ENCODE measurements at places on chromosomes 5 and 9.

GRCh38 chr5:93076096-93076495 is 504.9 kb downstream of the NR2F1-AS1 start:
- DNase-seq = no peak

- no peak for DNase-seq
Observed at GRCh38 chr5:55758231-55758630, 20.4 kb downstream of the DDX4 start.

GRCh38 chr5:39024005-39024404 is 50.2 kb downstream of the RICTOR start:
- no peak for DNase-seq

- no peak for DNase-seq
Observed at GRCh38 chr5:5139336-5139776, 774 bp upstream of the ADAMTS16 start.

- DNase-seq = no peak
Observed at GRCh38 chr9:124214116-124214515, 43.6 kb upstream of the NEK6 start.

GRCh38 chr5:122292332-122292731 is 19.7 kb upstream of the SNCAIP start:
- no peak for DNase-seq

DNA sequence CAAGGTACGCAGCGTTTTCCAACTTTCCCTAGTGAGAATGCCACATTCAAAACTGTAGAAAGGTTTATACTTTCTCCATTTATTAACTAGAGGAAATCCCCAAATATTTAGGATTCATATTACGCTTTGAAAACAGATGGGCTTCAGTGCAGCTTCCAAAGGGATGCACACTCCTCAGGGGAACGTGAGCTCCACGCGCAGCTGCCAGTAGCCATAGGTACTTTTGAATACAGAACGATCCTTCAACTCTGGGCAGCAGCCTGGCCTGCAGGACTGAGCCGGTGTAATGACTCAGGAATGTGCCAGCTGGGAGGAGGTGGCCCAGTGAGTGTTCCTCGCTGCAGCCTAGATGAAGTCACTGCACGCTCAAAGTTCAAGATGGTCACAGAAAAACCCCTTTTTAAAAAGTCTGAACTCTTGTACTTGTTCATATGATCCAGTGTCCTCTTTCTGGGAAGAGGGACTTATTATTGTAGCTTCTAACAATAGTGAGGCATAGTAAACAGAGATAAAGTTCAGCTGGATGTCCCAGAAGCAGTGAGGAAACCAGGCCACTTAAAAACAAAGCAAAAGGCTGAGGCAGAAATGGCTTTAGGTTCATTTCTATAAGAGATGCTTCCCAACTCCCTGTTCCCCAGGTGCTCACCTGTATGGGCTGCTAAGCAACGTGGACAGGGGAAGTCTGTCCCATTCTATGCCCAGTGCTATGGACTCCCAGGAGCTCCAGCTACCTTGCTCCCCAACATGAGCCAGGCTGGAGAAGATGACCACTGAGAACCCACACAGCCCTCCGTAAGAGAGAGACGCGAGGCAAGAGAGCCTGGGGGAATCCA is 130.0 kb downstream of the LHFPL2 start:
- DNase-seq = no peak

DNA sequence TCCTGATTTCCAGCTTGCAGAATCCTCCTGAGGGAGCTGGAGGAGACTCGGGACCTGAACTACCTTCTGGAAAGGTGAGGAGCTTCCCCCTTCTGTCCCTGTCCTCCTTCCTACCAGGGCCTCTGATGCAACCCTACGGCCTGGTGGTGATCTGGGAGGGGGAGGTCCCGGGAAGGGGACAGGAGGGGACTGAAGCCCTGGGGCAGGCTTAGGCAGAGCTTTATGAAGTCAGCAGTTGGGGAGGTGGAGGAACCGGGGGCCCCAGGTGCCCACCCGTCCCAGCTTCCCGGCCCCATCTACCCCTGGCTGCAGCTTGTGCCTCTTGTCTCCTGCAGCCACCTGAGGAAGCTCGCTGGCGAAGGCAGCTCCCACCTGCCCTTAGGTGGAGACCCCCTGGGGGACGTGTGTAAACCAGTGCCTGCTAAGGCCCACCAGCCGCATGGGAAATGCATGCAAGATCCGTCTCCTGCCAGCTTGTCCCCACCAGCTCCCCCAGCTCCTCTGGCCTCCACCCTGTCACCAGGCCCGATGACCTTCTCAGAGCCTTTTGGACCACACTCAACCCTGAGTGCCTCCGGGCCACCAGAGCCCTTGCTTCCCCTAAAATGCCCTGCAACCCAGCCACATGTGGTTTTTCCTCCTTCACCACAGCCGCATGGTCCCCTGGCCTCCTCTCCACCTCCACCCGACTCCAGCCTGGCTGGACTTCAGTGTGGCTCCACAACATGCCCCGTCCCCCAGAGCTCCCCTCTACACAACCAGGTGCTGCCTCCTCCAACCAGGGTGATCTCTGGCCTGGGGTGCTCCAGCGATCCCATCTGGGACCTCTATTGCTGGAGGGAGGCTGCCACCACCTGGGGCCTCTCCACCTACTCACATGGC is 2.1 kb downstream of the SPATA31E1 start:
- no peak for DNase-seq

DNA sequence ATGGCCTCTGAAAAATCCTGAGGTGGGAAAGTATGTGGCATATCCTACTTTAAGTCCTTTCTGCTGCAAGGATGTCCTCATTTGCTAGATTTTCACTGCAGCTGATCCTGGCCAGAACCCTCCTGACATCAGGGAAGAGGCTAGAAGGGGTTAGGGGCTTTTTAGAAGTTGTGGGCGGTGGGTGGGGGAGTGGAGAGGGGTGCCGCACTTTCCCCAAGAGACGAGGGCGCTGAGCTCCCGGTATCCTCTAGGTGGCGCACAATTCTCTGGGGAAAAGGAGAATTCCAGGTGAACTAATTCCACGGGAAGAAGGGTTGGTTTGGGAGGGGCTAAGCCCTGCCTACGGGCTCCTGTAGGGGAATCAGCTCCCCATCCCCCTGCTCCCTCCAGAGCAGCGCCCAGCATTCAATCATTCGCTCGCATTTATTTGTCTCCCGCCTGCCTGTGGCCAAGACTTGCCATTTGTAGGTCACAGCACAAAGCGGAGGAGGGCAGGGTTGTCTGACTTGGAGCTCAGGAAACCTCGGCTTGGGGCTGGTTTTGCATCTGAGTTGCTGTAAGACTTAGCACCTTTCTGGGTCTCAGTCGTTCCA is 42.9 kb upstream of the HAND1 start:
- DNase-seq = no peak

DNA sequence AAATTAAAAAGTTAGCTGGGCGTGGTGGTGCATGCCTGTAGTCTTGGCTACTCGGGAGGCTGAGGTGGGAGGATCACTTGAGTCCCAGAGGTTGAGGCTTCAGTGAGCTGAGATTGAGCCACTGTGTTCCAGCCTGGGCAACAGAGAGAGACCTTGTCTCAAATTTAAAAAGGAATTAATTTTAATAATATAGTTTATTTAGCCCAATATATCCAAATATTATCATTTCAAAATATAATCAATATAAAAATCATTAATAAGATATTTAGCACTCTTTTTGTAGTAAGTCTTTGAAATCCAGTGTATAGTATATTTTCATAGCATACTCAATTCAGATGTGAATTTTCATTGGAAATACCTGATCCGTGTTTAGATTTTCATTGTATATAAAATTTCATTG is 43.2 kb upstream of the ORM1 start:
- DNase-seq = no peak

DNA sequence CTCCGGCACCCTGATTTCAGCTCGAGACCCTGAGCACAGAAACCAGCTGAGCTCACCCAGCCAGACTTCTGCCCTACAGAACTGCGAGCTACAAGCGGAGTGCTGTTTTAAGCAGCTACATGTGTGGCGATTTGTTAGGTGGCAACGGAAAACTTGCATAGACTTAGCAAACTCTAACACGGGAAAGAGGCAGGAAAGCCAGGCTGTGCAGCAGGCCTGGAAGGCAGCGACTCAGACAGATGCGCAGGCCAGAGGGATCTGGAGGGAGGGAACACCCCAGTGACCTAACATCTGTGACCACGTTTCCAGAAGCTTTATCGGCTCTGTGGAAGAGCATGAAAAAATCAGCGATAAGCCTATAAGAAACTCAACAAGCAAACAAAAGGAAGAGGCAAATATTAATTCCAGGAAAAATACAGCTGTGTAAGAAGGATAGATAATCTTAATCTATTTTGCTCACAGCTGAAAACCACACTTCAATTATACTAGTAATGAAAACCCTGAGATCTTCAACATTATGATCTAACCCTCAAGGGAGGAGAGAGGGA is 11.0 kb downstream of the UBAC1 start:
- no peak for DNase-seq

DNA sequence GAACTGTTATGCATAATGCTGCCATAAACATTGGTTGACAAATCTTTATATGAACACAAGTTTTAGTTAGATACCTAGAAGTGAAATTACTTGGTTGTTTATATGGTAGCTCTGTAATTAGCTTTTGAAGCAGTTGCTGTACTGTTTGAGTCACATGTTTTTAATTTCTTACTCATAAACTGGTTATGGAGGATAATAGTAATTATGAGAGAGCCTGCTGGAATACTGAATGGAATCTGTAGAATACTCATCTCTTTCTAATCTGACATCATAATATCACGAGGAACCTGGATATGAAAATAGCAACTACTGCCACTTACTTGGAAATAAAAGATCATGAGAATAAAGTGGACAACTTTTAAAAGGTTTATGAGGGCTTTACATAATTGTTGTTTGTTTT is 509.2 kb downstream of the CETN3 start:
- DNase-seq = no peak

- DNase-seq = no peak
Observed at GRCh38 chr5:139668924-139669661, 20.9 kb downstream of the CXXC5 start.

- no peak for DNase-seq
Observed at GRCh38 chr9:113572076-113572861, 108.7 kb downstream of the RGS3 start.

GRCh38 chr5:6636293-6636692 is 3.1 kb downstream of the SRD5A1 start:
- no peak for DNase-seq

GRCh38 chr5:125409861-125410536 is 663.6 kb upstream of the ZNF608 start:
- no peak for DNase-seq

GRCh38 chr5:102818934-102819333 is 63.8 kb downstream of the PAM start:
- no peak for DNase-seq

DNA sequence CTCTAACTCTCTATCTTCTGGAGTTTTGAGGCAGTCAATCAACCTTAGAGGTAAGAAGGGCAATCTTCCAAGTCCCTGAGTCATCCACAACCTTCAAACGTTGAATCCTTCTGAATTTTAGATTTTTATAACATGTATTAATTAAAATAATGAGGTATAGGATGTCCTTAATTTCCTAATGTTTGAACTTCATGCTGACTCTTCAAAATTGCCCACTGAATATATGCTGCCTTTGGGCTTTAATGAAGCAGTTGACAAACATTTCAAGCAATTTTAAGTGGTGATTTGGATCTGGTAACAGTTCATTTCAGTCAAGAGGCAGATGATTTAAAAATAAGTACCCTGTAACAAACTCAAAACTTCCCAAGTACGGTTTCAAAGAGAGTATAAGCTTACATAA is 26.0 kb downstream of the ERP44 start:
- no peak for DNase-seq

- no peak for DNase-seq
Observed at GRCh38 chr9:37156781-37157356, 36.5 kb downstream of the ZCCHC7 start.

DNA sequence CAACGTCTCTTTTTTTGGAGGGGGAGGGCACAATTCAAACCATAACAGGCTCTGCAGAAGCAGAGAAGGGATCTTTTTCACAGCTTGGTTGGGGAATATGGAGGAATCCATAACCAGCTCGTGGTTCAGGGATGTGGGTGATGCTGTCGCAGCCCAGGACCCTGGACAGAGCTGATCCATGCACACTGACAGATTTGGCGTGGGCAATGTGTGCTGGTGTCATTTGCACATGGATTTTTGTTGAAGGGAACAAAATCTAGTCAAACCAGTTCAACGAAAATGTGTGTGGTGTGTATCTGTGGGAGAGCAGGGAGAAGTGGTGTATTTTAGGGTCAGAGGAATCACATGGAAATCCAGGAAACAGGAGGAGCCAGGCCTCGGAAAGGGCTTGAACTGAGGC is 4.2 kb downstream of the DOCK2 start:
- DNase-seq = no peak

DNA sequence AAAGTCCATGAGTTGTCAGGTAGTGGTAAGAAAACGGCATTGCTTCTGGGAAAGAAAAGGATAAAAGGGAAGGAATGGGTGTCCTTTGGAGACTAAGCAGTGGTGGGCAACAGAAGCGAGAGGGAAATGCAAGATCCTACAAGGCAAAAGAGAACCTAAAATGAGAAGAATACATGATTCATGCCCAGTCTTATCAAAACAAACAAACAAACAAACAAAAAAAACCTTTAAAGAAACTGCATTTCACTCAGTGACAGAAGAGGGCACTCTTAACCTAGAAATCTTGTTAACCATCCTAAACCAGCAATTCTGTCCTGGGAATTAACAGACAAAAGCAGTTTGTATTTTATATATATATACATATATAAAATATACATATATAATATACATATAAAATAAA is 88.5 kb downstream of the SUSD1 start:
- DNase-seq = no peak

GRCh38 chr5:94754824-94755223 is 136.4 kb downstream of the SLF1 start:
- DNase-seq = no peak

DNA sequence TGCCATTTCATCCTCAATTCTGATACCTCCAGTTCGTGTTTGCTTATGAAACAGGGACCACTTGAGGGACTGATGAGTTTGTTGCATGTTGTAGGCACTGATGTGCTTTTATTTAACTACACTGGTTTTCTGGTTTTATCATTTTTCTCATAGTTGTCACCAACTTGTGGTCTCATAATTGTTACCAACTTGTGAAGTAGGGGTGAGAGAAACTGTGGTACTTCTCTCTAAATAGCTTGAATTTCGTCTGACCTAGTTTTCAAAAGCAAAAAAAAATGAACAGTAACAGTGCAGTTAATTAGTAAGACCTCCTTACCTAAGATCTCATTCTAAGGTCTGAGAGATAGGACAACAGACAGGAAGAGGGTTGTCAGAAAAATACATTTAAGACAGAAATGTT is 78.0 kb downstream of the ANXA2R start:
- no peak for DNase-seq

- no peak for DNase-seq
Observed at GRCh38 chr9:131240047-131240921, 36.0 kb downstream of the FAM78A start.

GRCh38 chr5:93322974-93323860 is 257.8 kb downstream of the NR2F1-AS1 start:
- DNase-seq = no peak
